ENCODE measurements at places on chromosomes 11 and 22.

- DNase-seq, result no peak
Observed at GRCh38 chr11:119615003-119615881, 113.8 kb downstream of the NECTIN1 start.

DNA sequence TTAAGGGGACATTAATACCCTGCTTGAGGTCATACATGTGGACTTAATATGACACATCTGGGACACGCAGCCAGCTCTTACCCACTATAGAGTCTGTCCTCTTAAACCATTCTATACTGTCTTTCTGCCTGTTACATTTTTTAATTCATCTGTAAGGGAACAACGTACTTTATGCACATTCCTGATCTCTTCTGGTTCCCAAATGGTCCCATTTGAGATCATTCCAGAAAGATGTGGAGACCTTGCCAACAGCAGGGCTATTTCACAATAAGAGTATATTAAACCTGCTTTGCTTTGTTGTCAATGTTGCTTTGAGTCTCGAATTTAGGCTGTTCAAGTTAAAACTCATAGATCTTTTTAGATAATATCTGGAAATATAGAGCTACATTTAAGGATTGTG, 332.2 kb upstream of the RAG2 start:
- no peak for DNase-seq

GRCh38 chr11:67525275-67525976, 2.2 kb upstream of the CABP2 start:
- DNase-seq, result peak; percentile 62

DNA sequence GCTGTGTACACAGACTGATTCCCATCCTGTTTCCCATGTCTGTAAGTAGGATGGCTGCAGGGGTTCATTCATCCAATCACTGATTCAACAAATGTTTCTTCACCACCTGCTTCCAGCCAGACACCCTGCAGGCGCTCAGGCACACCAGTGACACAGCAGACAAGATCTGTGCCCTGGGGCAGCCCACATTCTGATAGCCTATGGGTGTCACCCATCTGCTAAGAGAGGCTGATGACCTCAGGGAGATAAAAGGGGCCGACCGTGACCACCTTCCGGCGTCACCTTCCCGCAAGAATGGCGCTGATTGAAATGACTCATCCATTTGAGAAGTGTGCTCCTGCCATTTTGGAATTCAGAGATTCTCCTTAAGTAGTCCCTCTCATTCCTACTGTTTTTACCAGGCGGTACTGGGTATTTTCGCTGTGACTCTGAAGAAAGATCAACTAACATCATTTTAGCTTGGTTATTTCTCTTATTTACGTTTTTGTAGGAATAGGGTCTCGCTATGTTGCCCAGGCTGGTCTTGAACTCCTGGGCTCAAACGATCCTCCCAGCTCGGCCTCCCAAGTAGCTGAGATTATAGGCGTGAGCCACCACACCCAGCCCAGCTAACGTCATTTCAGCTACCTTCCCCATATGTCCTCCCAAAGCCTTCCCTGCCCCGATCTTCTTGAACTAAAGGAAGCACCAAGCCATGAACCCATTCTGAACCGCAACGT, 73.2 kb upstream of the BID start:
- DNase-seq, result no peak

DNA sequence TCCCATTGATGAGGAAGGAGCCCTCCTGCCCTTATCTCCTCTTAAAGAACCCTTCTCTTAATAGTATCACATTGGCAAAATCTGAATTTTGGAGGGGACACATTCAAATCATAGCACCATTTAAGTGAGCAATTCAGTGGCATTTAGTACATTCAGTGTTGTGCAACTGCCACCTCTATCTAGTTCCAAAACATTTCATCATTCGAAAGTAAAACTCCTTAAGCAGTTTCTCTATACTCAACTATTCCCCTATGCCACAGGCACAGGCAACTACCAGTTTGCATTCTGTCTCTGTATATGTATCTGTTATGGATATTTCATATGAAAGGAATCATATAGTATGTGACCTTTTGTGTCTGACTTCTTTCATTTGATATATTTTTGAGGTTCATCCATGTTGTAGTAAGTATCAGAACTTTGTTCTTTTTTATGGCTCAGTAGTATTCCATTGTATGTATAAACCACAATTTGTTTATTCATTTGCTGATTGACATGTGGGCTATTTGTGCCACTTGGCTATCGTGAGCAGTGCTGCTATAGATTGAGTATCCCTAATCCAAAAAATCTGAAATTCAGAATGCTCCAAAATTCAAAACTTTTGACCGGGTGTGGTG, 22.9 kb downstream of the FAR1 start:
- DNase-seq, result no peak

DNA sequence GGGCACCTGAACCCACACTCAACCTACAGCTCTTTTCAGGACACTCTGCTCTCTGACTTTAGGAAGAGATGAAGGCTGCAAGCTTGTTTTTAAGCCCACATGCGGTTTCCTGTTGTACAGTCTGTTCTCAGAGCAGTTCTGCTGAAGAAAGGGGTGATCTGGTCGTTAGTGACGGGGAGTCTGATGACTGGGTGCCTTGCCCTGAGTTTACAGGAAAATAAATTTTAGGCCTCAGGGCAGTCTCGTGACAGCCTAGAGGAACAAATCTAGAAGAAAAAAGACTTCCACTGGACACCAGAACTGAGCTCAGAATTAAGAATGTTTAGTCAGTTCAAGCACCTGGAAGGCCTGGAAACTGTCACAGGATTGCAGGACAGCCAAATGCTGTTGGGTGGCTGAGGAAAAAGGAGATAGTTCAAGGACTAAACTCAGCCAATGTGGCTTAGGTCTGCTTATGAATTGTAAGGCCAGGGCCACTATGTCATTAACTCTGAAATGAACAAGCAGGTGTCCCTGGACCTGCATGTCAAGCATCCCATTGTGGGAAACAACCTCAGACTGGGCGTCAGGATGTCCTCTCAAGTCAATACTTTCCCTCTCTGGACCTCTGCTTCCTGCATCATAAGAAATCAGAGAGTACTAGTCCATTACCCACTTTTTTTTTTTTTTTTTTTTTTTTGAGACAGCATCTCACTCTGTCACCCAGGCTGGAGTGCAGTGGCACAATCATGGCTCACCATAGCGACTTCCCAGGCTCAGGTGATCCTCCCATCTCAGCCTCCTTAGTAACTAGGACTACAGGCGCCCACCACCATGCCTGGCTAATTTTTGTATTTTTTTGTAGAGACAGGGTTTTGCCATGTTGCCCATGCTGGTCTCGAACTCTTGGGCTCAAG, 5.7 kb downstream of the PIK3IP1 start:
- no peak for DNase-seq

- no peak for DNase-seq
Observed at GRCh38 chr11:88683024-88683423, 345.5 kb upstream of the CTSC start.

- no peak for DNase-seq
Observed at GRCh38 chr22:34278121-34278520, 357.8 kb upstream of the LARGE1 start.

DNA sequence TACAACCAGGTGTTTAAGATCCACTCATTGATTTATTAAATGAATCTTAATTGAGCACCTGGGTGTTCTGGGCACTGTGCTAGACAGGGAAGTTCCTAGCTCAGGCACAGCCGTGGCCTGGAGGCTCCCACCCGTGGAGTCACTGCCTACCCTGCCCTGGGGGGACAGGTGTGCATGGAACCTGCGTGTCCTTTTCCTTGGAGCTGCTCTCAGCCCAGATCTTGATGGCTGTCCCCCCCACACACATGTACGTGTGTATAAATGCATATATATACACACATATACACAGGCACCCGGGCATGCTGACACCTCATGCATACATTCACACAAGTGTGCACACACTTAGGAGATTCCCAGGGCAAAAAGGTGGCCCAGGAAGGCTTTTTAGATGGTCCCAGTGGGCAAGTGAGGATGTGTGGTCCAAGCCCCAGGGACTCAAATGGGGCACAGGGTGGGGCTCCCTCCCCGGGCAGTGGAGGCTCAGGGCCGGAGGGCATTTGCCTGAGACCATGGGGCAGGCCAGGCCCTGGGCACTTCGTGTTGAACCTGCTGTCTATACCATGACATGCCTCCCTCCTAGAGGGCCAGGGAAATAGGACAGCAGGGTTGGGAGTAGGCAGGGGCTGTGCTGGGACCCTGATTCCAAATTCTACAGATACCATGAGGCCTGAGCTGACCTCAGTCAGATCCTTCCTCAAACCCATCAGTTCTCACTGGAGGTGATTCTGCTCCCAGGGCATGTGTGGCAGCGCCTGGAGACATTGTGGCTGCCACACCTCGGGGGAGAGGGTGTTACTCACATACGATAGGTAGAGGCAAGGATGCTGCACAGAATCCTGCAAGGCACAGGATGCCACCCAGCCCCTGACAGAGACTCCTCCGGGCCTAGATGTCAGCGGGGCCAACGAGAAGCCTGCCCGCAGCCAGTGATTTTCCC, 77.8 kb downstream of the BCR start:
- DNase-seq, result no peak

GRCh38 chr22:35430897-35431322, 31.0 kb downstream of the MCM5 start:
- peak; percentile 84 for DNase-seq

DNA sequence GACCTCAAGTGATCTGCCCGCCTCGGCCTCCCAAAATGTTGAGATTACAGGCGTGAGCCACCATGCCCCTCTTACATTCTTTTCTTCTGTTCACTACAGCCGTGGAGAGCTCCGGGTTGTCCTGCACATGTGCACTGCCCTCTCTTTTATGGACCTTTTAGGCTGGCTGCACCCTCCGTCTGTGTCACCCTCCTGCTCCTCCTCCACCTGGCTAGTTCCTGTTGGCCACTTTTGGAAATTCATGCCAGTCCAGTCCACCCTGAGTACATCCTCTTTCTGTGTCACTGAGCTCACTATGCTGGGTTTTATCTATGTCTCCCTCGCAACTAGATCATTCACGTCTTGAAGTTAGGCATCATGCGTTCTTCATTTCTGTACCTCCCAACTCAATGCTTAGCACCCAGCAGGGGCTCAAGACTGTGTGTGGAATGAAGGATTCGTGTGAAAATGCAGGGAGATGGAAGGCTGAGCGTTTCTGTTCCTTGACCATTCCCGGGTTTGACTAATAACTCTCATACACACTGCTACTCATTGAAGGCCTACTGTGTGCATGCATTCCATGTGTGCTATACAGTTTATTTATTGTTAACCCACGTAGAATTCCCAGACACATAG, 60.6 kb downstream of the PTPRJ start:
- DNase-seq, result no peak

- no peak for DNase-seq
Observed at GRCh38 chr11:10211470-10211869, 82.5 kb downstream of the SBF2 start.

DNA sequence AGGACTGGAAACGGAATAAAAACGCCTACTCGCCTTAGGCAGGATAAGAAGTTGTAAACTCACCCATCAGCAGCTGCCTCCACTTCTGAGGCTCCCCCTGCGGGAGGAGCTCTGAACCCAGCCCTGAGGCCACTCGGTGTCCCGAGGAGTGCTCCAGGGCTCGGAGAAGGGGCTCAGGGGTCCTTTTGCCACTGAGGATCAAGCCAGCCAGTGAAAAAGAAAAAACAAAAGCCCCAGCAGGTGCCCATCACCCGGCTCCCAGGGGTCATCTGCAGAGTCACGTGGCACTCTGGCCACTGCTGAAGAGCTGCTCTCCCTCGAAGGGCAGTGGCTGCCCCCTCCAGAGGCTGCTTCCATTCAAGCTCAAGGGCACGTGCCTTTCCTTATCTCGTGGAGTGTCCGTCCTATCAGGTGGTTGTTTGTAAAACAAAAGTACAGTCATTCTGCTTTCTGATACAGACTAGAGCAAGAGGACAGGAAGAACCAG, 29.0 kb downstream of the NUP50 start:
- no peak for DNase-seq

DNA sequence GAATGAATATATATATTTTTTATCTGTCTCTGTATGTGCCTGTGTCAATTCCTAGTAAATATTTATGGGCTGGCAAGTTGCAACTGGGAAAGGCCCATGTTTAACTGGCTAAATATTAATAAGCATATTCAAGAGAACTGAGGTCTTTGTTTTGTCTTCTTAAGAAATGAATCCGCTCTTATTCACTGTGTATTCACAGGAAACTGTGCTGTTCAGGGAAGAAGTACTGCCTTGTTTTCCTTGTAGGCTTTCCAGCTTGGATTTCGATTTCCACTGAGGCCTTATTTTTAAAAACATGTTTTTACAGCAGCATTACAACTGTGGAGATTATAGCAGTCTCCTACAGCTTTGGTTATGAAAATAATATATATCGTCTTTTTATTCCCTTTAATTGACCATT, 64.7 kb downstream of the LDLRAD3 start:
- DNase-seq, result no peak

DNA sequence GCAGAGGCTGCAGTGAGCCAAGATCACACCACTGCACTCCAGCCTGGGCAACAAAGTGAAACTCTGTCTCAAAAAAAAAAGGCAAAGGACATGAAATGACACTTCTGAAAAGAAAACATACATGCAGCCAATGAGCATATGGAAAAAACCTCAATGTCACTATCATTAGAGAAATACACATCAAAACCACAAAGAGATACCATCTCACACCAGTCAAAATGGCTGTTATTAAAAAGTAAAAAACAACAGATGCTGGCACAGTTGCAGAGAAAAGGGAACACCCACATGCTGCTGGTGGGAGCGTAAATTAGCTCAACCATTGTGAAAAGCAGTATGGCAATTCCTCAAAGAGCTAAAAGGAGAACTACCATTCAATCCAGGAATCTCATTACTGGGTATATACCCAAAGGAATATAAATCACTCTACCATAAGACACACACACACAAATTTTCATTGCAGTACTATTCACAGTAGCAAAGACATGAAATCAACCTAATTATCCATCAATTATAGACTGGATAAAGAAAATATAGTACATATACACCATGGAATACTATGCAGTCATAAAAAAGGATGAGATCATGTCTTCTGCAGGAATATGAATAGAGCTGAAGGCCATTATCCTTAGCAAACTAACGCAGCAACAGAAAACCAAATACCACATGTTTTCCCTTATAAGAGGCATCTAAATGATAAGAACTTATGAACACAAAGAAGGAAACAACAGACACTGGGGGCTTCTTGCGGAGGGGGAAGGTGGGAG, 15.7 kb upstream of the C11orf58 start:
- DNase-seq, result no peak

- DNase-seq, result no peak
Observed at GRCh38 chr22:30332551-30332950, 5.8 kb upstream of the TBC1D10A start.

- no peak for DNase-seq
Observed at GRCh38 chr11:66287211-66287888, 1.6 kb downstream of the YIF1A start.

DNA sequence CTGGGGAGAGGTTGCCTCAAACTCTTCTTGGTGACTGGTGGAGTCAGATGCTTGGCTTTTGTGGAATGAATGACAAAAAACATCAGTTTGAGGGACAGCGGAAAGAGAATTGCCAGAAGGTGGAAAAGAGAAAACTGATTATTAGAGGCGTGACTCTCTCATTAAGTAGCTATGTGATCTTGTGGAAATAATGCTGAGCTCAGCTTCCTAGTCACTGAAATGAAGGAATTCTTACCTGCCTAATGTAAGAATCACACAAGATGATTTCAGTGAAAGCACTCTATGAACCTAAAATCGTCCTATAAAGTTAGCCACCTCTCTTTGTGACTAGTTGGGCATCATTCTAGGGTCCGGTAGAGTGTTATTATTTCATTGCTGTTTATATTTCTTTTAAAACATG, 498.8 kb downstream of the TMEM135 start:
- DNase-seq, result no peak
